Gastroesophageal sphincter (tissue), 4 donors: ENCODE measurements at places on chromosomes 3 and 15.

DNA sequence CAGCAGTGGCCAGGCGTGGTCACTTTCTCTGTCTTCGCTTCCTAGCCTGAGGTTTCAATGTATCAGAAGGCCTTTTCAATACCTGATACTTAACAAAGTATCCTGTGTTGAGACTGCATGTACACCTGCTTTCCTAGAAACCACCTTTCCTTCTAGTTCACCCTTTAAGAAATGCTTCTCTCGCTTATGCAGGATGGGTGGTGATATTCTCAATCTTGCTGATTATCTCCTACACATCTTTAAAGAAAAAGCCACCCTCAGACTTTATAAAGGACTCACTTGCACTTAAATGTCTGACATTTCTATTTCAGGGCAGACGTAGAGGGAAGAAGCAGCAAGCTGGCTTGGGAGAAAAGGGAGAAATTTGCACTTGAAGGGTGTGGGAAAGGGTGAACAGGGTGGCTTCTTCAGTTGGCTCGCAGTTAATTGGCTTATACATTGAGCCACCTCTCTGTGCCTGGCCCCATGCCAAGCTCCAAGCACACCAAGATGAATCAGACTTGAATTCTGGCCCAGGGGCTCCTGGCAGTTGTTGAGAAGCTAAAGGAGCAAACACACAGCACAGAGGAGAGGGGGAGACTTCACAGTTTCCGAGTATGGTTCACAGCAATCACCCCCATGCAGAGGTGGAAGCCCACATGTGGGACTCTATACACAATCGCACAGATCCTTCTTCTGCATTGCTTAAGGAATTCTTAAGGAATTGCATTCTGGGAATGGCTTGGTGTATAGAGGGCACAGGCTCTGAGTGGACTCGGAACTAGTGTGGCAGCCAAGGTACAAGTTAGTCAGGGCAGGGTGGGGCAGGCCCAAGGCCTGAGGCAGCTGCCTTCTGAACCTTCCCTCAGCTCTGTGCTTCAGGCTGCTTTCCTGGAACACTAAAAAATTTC is 1.3 kb downstream of the ARL6IP5 start:
- peak; percentile 81 for ATAC-seq

- no peak for ATAC-seq
These were observed 75.6 kb downstream of the TRAK1 start for GRCh38 chr3:42166662-42167300.

DNA sequence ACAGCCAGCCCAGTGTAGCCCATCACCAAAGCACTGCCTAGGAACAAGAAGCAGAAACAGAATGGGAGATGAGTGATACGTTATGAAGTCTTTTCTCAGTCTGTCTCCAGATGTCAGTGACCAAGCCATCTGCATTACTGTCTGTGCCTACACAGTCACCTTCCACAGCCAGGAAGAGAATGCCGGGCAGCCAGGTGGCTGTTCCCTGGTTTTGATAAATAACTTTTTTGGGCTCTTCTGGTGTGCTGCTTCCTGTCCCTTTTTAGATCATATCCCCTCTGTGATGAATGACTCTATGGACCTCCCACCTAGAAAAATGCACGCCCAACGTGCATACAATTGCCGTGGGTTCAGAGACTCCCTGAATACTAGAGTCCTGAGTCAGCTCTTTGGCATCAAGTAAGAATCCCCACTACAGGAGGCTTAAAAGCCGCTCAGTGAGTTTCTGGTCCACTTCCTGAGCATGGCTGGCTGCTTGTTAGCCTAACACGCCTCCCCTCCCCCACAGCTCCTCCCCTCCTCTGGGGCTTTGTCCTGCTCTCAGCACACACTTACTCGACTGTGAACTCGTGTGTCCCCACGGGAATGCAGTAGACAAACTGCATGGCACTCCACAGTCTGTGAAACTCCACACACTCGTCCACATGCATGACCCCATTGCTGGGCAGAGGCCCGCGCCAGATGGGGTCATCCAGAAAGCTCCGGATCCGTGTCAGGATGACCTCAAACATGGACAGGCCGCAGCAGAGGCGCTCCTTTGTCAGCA is 34.7 kb downstream of the NIPA2 start:
- ATAC-seq: no peak

- no peak for ATAC-seq
These were observed 14.1 kb downstream of the MESP2 start for GRCh38 chr15:89790206-89790605.

- no peak for ATAC-seq
These were observed 13.1 kb upstream of the LRTM1 start for GRCh38 chr3:54940971-54941370.
